ENCODE measurements at places on chromosomes 5 and 9. TPM values are rescaled to one million over a fixed set of nuclear protein-coding genes. Genes with fewer than 3 reads are reported as not detected.

The SPINK1 gene
- not detected for total RNA-seq

The OR1J2 gene
- not detected for total RNA-seq

The GM2A gene
- total RNA-seq = 15.9 TPM

The QRFP gene
- total RNA-seq = not detected

The GABRG2 gene
- 1.6 TPM for total RNA-seq

The GNA14 gene
- total RNA-seq = not detected

The ZNF300 gene
- total RNA-seq = 7.4 TPM

The PLPP6 gene
- total RNA-seq = 3.8 TPM

The MCCC2 gene
- total RNA-seq = 50.4 TPM

All from natural killer cell treated with Interleukin-12 subunit alpha and Interleukin-12 subunit beta and Interleukin-15 and Interleukin-18, amount 100 ng/mL, for 72 hours (primary cell).